NCI-H2081 (cell line): ENCODE measurements at places on chromosomes 12 and 14.

DNA sequence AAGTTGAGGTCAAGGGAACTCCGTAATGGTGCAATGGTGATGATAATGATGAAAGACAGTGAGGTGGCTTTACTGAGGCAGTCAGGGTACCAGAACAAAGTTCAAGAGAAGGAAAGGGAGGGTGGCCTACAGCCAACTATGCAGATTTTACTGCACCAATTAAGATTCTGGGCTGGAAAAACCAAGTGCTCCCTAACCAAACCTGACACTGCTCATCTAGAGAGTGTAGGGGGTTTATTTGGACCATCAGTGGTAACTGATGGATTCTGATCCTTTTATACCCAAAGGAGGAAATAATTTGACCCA lies 387 bp downstream of the LRRC9 start:
- DNase-seq: no peak

GRCh38 chr12:39043424-39043822 lies 138.0 kb upstream of the CPNE8 start:
- DNase-seq: no peak

- peak; percentile 62 for DNase-seq
Observed at GRCh38 chr14:34722723-34723545, 8.5 kb upstream of the CFL2 start.

DNA sequence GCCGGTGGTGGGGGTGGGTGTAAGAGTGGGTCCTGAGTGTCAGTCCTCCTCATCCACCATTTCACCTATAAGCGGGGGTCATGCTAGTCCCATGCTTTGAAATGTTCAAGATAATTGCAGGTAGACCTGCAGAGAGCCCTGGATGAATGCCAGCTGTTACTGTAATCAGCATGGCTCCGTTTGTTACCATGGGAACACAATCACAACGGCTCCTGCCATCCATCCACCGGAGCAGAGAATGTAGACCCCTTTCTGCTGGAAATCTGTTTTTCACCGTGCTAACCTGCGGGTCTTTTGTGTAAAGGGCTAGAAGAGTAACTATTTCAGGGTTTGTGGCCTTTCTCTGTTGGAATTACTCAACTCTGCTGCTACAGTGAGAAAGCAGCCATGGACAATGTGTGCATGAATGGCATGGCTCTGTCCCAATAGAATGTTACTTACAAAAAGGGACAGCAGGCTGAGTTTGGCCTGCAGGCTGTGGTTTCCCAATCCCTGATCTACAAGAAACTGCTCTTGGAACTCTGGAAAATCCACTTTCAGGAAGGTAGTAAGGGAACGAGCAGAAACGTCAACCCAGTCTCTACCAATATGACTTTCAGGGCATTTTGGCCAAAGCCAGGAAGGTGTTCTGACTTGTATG lies 36.1 kb downstream of the KCTD10 start:
- peak; percentile 62 for DNase-seq

DNA sequence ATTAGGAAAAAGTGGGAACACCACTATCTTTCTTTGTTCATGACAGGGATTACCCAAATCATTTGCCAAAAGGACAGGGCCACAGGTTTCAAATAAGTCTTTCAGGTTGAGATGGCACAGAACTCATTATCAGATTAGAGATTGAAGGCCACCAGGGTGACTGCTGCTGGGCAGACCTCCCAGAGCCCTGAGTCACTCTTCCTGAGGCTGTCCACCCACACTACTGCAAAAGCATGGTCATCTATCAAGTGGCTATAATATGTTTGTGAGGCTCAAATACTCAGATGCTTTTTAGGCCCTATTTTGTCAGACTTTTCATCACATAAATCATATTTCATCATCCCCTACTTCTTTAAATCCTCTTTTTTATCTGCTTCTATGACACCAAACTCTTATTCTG lies 155.3 kb upstream of the CCDC196 start:
- no peak for DNase-seq

GRCh38 chr12:108597559-108598471 lies at the start of gene TMEM119:
Gene TMEM119, minus strand, starts transcription at chr12:108598084. Its CDS starts 5,701 bp downstream, at chr12:108592383.
- DNase-seq: no peak

DNA sequence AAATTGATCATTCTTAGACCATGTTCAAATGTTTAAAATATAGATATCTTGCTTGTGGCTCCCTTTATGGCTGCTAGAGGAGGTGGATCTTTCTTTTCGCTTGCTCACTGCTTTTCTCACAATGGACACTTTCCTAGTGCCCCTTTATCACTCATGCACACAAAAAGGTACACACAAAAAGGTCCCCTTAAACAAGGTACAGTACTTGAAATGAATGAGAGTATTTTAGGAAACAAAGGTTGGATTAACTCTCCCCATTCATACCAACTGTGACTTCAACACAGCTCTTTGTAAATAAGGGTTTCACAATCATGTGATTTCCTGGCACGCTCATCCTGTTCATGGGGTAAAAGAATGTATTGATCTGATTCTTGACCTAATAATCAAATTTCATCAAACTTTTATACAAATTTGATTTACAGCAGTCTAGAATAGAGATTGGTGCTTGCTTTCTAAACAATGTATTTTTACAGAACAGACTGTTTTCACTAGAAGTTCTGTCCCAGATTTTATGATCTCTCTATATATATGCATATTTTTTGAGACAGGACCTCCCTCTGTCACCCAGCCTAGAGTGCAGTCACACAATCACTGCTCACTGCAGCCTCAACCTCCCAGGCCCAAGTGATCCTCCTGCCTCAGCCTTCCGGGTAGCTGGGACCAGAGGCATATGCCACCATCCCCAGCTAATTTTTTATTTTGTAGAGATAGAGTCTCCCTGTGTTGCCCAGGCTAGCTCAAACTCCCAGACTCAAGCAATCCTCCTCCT lies 34.4 kb upstream of the EPS8 start:
- DNase-seq: peak; percentile 3

DNA sequence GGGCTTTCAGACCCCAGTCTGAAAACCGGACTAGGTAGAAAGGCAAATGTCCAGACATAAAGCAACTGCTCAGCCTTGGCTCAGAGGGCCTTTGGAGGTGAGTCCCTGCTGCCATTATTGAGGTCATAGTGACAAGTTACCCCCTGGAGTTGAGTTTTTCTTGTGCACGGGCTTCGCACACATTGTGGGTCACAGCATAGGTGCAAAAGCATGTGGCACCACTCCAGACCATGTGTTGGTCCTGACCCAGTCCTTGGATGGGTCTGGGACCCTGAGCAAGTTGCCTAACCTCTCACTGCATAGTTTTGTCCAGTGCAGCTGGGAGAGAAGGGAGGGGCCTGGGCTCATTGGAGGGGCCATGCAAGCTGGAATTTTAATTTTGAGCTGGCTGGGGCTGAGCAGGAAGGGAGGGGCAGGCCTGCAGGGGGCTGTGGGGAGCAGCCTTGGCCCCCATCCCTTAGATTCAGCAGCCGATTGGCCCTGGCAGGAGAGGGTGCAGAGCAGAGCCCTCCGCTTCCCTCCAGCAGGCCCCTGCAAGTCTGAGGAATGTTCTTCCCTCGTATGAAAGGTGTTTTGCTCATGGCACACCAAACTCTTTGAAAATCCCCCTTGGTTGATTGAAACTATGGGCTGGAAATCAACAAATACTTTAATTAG lies 4.2 kb upstream of the KRT5 start:
- no peak for DNase-seq

DNA sequence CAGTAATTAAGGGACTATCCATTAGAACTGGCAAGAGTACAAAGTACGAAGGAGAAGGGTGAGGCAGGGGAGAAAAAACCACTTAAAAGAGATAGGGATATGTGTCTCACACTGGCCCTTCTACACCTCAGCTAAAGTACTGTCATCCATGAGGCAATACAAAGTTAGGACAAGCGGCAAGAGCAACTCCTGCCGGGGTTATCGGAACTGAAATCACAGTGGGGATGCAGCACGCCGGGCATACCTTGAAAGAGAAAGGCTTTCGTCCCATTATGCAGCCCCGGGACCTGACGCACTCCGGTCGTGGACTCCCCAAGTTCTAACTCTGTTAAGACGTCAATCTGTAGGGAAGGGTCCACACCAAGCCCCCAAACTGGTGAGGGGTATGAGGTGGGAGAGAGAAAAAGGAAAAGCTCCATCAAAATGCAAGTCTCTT lies 1.1 kb downstream of the NELL2 start:
- peak; percentile 23 for DNase-seq

DNA sequence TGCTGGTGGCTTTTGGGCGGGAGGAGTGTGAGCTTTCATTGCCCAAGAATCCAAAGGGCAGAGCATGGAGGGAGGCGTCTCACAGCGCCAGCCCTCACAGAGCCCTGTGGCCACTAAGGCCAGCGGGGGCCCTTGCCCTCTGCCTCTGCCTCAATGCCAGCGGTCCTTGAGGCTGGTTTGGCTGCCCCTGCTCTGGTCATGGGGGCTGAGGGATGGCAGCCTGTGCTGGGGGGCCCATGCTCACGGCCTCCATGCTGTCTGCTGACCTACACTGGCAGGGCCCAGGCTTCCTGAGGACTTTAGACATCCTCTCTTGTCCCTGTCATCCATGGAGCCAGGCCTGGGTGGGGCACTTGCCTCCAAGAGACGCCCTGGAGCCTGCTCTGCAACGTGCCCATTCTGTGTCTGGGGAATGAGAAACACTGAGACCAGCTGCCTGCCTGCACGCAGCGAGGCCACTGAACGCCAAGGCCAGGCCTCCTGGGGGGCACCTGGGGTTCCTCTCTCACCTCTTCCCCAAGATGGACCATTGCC lies 143.4 kb downstream of the KIF26A start:
- DNase-seq: no peak

DNA sequence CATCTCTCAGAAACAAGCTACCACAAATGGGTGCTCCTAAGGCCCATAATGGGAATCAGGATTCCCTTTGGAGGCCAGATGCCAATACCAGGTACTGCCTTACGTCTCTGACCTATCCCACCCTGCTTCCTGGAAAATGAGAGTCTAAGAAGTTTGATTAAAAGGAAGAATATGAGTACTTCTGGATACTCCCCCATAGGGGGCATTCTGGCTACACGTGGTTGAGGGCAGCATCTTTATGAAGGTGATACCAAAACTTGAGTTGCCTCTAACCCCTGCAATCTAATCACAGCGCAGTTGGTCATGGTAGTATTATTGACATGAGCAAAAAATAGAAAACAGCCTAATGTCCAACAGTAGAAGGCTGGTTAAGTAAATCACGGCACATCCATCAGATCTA lies 184.2 kb upstream of the LHX5 start:
- no peak for DNase-seq

DNA sequence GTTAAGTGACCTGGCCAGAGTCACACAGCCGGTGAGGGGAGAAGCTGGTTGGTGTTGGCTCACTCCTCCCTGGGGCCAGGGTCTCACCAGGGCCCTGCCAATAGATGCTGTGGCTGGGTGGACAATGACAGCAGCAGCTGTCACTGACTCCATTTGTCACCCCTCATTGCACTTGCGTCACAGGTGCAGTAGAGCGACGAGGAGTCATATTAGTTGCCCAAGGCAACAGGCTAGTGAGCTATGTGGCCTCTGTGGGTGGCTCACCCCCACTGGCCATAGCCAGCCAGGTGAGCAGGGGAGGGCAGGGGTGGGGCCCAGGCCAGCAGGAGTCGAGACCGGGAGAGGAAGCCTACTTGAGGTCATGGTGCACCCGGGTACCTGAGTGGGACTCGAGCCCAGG lies 9.7 kb downstream of the SLC25A47 start:
- peak; percentile 51 for DNase-seq

DNA sequence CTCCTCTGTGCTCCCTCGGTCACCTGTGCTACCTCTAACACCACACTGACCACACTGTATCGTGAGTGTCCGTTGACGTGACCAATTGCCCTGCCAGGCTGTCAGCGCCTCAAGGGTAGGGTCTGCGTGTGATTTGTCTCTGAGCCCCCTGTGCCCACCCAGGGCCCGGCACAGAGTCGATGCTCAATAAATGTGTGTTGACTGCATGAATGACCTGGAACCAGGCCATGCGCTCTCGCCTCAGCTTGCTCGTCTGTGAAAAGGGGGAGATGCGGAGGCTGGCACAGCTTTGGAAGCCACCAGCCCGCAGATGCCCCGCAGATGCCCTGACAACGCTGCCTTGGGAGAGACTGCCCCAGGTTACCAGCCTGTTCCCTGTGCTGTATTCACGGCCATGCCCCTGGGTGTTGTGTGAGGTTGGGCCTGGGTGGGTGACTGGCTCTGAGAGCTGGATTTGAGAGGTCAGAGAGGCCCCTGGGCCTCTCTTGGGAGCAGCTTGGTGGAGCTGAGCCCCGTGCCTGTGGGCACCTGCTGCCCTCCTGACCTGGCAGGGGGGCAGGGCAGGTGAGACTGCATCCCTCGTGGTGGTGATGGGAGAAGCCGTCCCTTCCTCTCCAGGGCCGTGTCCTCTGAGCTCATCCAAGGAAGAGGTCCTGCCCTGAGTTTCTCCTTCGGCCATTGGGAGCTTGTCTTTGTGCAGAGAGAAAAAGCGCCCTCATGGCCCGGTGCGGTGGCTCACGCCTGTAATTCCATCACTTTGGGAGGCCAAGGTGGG lies 43.2 kb downstream of the CYP46A1 start:
- no peak for DNase-seq

DNA sequence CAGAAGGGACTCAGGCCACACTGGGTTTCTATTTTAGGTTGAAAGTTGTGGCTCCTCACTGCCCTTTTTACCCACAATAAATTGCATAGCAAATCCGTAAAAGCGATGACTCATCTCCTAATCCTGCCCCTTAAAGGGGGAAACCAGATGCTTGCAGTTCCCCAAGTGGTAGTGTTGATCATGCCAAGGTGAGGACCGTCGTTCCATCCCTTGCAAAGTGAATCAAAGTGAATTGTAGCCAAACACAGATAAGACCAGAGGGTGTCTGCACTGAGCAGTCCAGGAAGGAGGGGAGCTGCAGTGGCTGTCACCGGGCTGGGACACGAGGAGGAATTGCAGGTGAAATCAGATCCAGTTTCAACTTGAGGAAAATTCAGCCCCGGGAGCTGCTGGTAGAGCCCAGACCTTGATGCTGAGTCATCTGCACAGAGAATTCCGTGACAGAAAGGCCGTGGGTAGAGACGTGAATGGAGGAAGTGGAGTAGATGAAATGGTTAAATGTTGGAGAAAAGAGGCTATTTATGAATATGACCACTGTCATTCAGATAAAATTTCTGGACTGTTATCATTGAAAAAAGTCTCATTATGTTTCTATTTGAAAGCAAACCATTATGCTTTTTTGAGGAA lies 44.2 kb upstream of the MMP17 start:
- DNase-seq: no peak

GRCh38 chr12:101597164-101597563 lies 2.4 kb downstream of the MYBPC1 start:
- no peak for DNase-seq

- no peak for DNase-seq
Observed at GRCh38 chr12:2460051-2460670, 334.6 kb upstream of the FKBP4 start.

DNA sequence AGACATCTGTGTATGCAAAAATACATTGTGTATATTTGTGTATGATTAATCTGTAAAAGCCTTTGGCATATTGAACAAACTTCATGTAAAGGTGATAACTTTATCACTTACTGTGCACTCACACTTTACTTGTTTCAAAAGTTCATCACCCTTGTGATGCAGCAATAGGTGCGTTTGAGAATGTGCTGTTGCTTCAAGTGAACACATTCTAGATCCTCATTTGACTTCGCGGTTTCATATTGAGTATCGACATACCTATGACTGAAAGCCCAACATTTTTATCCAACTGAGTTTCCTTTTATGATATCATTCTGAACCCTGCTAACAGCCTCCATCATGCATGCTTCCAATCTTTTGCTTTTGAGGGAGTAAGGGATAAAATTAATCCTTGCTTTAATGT lies 1086.9 kb downstream of the TMEM121 start:
- DNase-seq: no peak
